ENCODE measurements at places on chromosomes 4 and X.

DNA sequence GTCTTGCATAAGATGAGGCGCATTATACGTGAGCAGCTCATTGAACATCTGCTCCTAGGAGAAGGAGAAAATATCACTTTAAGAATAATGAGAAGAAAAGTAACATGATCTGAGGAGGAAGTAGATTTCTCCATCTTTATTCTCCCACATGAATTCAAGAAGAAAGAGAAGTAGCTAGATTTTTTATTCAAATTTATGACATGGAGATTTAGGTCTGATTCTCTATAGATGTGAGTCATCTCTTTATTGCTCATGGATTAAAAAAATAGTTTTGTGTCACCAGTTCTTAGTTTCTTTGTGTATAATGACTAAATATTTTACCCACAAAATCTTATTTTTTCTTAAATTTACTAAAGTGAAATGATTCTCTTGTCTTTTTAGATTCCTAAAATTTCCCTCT, 40.4 kb downstream of the HPGDS start:
- DNase-seq, result no peak

GRCh38 chr4:177285953-177286352, 23.7 kb upstream of the NEIL3 start:
- DNase-seq, result no peak

GRCh38 chrX:47940448-47940847, 63.3 kb downstream of the ZNF182 start:
- no peak for DNase-seq

DNA sequence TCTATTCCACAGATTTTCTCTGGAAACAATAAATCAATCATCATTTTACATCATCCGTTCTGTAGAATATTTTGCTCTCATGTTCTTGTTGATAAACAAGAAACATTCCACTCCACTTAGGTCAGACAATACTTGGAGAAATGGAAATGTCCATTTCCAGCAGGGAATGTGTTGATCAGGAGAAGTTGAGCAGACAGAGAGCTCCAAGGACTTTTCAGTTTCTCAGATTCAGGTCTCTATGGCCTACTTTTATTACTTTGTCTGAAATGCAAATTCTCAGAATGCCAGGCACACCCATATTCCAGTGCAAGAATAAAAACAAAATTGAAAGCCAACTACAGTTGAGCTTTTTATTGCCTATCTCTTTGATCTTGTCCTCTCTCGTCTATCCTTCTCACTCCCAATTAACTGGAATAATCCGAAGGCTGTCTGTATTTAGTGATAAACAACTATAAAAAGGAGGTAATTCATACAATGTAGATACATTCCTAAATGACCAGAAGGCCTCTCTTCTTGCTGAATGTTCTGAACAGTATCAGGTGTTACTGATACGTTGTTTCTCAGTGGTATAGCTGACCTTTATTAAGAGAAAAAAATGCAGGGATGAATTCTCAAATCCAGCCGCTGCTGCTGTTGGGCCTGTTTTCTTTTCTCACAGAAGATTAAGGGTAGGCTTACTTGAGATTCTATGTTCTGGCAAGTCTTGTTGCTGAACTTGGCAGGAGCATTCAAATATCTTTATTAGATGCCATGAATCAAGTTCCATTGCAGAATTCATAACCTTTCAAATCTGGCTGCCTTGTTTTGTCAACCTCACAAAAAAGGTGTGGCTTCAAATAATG, 72.1 kb downstream of the HPGD start:
- DNase-seq, result no peak

DNA sequence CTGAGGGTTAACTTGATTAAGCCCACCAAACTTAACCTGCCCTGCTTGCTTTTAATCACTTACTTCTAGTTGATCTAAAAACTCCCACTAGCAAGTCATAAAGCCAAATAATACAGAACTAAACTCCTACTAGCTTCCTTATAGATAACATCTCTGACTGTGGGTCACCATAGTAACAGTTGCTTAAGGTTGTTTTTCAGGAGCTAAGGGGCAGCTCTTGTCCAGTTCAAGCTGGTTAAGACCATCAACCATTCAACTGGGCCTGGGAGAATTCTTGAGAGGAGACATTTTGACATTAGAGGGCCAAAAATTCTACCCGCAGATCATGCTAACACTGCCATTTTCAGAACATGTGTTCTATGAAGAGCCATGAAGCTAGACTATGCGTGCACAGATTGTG, 67.0 kb downstream of the UCHL1 start:
- no peak for DNase-seq

- DNase-seq, result no peak
These were observed 119.9 kb downstream of the FAM13A start for GRCh38 chr4:88937081-88937480.

GRCh38 chr4:136800248-136800647, 732.0 kb downstream of the PCDH18 start:
- DNase-seq, result peak; percentile 69

DNA sequence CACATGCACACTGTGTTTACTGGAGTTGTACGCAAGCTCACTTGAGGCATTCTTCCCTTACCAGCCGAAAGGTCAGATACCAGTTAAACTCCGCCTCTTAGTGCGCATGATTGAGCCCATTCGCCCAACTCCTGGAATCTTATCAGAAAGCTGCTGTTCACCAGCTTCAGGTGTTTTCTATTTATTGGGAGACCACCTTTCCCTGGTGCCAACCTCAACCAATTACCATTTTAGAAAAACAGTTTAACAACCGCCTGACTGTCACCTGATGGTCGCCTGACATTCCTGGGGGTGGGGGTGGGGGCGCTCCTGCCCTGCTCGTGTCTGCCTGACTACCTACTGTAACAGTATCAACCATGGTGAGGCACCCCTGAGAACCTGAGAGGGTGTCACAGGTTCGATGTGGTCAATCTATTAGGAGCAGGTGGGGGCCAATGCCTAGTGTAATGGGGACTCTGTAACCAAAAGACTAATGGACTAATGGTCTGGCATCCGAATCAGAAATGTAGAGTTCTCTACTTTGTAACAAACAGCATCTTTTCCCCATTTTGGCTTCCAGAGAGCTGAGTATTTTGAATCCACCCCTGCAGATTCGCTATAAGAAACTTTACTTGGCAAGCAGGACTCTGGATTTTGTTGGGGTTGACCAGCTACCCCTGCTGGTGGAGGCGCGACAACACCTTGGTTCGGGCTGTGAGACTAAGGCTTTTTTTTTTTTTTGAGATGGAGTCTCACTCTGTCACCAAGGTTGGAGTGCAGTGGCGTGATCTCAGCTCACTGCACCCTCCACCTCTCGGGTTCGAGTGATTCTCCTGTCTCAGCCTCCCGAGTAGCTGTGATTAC, 58.2 kb upstream of the ZNF157 start:
- no peak for DNase-seq

DNA sequence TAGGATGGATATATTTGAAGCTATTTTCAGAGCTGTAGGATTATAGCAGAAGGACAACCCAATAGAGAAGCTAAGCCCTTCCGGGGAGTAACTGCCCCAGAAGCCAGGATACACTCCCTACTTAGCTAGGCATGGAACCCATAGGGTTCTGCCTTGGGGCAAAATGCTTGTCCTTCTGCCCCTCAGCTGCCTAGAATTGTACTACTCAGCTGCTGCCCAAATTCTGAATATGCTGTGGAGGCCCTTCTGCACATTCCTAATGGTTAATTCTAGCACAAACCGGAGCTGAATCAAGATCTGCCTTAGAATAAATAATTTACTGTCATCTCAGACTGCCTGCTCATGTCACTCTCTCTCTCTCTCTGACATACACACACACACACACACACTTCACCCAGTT, 297.7 kb upstream of the VCX3A start:
- no peak for DNase-seq

DNA sequence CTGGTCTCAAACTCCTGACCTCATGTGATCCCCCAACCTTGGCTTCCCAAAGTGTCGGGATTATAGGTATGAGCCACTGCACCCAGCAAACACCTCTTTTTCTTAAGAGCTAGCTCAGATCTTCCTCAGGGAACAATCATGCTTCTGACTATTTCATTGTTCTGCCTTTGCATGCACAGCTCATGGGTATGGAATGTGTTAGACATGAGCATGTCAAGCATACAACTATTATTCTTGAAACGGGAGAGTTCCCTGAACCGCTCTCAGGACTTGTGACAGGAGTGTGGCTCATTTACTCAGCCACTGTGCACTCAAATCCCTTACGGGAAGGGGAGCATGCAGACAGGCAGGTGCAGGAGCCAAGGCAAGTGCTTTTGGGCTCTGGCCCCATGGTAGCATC, 231.7 kb upstream of the TAPT1 start:
- no peak for DNase-seq

GRCh38 chr4:148651991-148652390, 209.8 kb upstream of the NR3C2 start:
- DNase-seq, result no peak

GRCh38 chr4:84597450-84597849, 14.5 kb downstream of the CDS1 start:
- no peak for DNase-seq

GRCh38 chr4:8171984-8172924, 13.6 kb upstream of the ABLIM2 start:
- no peak for DNase-seq

GRCh38 chr4:152525878-152526277, 10.0 kb downstream of the FBXW7 start:
- no peak for DNase-seq

DNA sequence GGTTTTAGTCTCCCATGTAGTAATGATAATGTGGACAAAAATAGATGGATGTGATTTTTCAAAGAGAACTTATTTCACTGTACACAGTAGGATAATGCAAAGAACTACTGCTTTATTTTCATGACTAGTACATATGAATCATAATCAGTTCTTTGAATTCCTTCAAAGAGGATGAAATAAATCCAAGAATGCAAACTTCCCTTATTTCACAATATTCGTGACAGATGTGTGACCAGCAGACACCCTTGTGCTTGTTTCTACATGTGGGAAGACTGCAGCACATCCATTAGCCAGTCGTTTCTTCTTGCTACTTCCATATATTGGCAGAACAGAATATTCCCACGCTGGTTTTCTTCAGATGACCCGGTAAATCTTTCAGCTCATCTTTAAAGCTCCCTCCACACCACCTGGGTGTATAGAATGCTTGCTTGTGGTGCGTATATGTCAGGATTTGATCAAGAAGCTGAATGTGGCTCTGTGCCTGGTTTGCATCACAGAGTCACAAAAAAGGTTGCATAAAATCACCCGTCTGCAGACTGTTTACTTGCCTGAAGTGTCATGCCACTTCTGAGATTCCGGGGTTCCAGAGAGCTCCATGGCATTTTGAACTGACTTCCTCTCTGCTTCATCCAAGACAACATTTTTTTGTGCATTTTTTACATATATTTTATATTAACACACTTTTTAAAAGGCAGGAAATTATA, 47.7 kb upstream of the FAT4 start:
- DNase-seq, result no peak

DNA sequence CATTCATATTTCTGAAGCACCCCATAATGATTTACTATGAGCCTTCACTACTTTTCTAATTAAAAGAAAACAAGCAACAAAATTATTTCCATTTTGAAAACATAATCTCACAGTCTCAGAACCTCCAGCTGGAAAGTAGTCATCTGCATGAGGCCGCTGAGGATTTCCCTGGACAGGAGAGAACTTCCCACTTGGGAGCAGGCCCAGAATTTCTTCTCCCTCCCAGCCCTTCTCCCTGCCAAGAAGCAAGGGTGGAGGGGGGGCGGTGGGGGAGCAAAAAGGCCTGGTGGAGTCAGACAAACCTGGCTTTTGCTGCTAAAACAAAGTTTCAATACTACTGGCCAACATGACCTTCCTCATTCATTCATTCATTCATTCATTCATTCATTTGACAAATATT, 167.3 kb downstream of the PJA1 start:
- DNase-seq, result no peak

- DNase-seq, result no peak
These were observed 162.7 kb upstream of the KIT start for GRCh38 chr4:54495091-54495490.

- DNase-seq, result peak; percentile 86
These were observed at the start of gene USP9X for GRCh38 chrX:41084893-41085511. USP9X (plus strand) TSS chrX:41085445; CDS start chrX:41123629, 38,184 bp downstream.

GRCh38 chr4:162891788-162892707, 274.6 kb downstream of the NAF1 start:
- DNase-seq, result no peak

DNA sequence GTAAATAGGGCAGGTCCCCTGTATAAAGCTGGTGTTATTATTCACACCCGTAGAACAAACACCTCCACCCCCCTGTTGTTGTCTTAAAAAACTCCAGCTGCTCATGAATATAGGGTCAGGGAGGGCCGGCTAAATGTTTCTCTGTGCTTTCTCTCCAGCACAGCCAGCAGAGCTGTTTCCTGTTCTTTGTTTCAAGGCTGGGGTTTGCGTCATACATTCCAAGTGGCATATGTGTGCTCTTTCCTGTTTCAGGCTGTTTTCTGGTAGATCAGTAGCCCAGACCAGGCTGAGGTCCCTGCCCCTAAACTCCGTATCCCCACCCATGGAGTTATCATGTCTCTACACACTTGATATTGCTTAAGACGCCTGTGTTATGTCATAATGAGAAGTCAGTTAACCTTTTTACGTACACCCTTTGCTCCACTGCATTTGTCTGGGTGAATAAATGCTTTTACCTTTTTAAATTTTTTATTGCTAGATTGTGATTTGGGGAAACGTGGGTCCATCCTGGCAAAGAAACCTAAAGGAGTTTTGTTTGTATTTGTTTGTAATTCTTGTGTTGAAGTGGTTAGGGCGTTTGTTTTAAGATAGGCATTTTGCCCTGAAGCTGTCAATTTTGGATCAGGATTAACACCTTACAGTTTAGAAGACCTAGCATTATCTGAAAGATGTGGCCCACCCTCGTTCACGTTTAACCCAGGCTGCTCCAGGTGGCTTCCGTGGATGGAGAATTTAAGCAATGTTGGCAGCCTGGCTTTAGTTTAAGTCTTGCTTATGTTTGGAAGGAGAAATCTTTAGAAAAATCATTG, 3.3 kb downstream of the KLF3 start:
- DNase-seq, result peak; percentile 96

DNA sequence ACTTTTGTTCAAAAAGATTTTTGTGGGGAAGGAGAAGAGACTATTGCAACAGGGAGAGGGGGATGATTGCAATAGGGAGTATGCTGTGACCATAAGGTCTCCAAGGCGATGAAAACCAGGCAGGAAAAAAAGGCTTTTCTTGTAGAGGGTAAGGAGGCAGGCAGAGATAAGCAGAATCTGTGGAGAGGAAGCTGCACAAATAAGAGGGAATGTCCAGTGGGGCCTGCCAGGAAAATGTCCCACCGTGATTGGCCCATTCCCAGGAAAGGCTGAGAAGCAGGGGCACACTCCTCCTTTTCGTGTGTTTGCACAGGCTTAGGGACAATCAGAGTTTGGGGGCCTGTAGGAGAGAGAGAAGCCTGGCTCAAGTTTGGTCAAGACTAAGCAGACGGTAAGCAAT, 29.1 kb downstream of the SPACA5 start:
- DNase-seq, result no peak

DNA sequence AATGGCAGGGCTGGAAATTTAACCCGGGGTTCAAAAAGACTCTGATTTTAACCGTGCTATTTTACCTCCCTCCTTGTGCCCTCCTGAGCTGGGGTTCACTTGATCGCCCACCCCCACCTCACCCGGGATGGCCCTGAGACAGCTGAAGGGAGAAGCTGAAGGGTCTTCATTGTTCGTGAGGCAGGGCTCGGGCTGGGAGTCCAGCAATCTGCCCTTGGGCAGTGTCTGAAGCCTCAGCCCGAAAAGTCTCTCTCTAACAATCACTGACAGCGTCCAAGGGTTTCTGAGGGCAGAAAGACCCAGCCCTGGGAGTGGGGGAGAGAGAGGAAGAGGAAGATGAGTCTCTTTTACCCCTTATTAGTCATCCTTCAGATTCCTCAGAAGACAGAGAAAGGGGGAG, 39.4 kb upstream of the PHOX2B start:
- DNase-seq, result no peak

Data from NCI-H2081 (cell line).